ENCODE measurements at places on chromosomes 7 and 10.

GRCh38 chr7:84194484-84195271 is at the start of gene SEMA3A:
TSS of gene SEMA3A (minus strand) at chr7:84194789. CDS start at chr7:84194586, 203 bp downstream.
- peak; percentile 11 for DNase-seq

DNA sequence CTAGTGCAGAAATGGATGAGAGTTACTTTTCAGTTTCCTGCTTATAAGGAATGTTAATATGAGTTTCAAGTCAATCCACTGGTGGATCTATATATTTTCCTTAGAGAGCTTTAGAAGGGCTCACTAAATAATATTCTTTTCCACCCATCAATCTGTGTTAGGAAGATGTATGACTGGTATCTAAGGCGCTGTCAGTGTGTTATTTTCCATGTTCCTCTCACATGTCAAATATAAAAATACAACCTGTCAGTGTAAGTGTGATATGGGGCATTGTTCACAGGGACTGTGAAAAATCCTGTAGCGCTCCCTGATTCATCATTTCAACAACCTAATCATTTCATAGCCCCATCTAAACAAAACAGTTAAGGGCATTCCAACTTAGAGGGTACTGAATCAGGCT is 203.1 kb downstream of the TMEM26 start:
- no peak for DNase-seq

GRCh38 chr10:87664276-87664701 is 4.6 kb downstream of the PAPSS2 start:
- DNase-seq, result no peak

- DNase-seq, result no peak
These were observed 60.4 kb downstream of the SORCS1 start for GRCh38 chr10:107104026-107104652.

GRCh38 chr10:77834943-77835668 is 91.4 kb downstream of the DLG5 start:
- no peak for DNase-seq

DNA sequence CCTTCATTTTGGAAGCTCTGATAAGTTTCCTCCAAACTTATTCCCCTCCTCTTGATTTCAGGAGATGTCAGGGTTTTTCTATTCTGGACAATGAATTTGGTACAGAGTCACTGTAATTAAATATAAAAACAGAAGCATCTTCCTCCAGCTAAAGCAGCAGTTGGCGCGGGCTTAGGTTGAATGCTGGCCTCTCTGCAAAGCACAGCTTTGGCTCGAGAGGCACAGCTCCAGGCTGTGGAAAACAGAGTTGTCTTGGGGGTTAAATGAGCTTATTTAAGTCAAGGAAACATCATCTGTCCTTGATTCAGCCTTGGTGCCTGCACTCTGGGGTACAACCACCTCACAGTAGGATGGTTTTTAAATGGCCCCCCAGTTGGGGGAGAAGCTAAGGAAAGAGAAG is 35.0 kb upstream of the PDCD4 start:
- DNase-seq, result no peak

DNA sequence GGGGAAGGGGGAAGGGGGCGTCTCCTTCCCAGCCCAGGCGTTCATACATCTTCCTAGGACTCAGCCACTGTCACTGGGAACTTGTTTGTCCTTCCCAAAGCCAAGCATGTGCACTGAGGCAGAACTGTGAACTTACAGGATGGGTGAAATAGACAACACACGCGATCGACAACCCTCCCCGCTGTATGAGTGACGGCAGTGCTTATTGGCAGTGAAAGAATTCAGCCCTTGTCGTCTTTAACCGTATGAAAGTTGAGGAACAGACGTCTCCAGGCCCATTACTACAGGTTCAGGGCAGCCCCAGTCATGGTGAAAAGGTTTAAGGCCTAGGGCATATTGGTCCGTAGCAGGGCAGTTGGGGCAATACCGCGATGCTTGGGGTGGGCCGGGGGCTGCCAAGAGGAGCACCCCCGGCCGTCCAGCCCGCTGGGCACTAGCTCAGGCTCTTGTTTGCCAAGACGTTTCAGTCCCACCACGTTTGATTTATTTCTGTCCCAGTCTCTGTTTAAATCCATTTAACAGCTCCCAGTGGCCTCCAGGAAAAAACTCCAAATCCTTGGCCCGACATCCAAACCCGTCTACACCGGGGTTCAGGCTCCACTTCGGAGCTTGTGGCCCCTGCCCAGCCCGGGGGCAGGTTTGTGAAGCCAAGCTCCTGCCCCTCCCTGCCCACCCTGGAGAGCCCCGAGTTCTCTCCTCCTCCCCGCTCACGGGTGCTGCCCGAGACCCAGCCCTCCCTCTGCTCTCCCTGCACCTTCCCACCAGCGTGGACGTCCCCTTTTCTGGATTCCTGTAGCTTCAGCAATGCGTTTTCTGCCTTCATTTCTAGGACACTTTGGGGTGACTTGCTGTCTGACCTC is 159.8 kb downstream of the DNAJB6 start:
- no peak for DNase-seq

DNA sequence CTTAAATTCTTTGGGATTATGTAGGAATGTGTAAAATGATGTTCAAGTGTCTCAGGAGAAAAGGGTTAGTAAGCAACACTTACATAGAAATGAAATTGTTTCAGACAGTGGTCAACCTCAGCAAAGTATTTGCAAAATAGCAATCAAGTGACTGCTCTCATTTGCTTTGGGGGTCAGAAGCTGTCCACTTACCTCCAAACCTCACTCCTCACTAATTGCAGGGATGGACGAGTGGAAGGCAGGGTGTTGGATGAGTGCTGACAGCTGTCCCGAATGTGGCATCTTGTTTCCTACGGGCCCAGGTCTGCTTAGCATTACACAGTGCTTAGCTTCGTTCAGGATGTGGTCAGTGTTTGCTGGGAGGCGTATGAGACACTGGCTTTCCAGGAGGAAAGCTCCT is 437.0 kb downstream of the SUGCT start:
- DNase-seq, result no peak

- DNase-seq, result no peak
These were observed 38.6 kb upstream of the SH2B2 start for GRCh38 chr7:102248081-102248455.

DNA sequence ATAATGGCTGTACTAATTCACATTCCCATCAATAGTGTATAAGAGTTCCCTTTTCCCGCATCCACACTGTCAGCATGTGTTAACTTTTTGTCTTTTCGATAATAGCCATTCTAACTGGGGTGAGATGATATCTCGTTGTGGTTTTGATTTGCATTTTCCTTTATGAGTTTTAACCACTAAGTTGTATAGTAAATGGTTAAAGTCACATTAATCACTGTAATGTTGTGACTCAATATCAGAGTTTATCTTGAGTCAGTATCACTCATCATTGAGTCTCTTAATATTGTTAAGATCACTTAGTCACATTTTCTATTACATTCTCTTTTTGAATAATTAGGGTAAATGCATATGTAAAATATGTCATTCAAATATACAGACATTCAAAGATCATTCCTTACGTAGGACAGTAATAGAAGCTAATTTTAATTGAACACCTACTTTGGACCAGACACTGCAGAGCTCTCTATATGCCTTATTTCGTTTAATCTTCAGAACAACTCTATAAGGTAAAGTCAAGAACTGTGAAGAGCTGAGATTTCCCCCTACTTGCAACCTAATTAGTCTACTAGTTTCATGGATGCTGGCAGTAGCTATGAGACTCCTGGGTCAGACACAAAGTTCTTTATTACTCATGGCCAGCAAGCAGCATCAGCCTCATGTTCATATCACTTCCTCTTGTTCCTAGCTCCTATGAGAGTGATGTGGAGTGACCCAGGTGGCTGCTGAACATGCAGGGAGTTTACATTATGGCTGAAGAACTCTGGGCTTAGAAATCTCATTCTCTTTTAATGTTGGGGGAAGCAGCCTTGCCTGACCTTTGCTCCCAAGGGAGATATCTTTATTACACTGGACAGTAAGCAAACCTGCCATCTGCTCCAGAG is 30.5 kb downstream of the CREB5 start:
- DNase-seq, result no peak

GRCh38 chr7:45718464-45719330 is 144.5 kb downstream of the ADCY1 start:
- DNase-seq, result no peak

DNA sequence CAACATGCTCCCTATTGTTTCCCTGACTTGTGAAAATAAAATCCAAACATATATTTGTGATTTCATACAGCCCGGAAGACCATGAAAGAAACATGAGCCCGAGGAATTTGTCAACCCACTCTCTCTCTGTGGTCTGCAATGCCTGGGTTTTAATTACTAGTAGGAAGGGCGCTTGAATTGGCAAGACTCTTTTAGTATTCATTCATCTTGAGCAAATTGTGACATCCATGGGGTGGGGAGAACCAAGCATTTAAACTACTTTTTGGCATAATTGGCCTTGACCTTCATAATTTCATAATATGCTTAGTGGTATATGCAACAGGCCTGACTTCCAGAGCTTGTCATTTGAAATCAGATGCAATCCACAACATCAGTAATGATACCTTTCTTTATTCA is 142.4 kb upstream of the BMPER start:
- DNase-seq, result no peak

GRCh38 chr7:36057323-36057722 is 95.7 kb upstream of the EEPD1 start:
- DNase-seq, result no peak

GRCh38 chr7:1767524-1767923 is 97.4 kb downstream of the ELFN1 start:
- DNase-seq, result no peak

GRCh38 chr7:99617192-99617781 is 541 bp downstream of the ZSCAN25 start:
- no peak for DNase-seq

DNA sequence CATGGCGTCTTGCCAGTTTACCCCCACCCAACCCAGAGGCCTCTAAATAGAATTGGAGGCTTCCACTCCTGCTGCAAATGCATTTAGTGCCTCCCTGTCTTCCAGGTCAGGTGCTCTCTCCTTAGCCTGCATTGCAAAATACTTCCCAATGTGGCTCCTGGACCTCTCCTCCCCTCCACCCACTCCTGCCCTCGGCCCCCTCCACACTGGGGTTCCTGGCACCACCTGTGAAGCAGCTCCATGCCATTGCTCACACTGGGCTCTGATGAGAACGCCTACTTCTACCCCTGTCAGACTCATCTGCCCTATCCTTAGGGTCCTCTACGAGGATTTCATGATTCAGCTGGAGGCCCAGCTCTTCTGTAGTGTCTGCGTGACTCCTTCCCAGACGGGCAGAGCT is 37.4 kb downstream of the C10orf120 start:
- DNase-seq, result no peak

DNA sequence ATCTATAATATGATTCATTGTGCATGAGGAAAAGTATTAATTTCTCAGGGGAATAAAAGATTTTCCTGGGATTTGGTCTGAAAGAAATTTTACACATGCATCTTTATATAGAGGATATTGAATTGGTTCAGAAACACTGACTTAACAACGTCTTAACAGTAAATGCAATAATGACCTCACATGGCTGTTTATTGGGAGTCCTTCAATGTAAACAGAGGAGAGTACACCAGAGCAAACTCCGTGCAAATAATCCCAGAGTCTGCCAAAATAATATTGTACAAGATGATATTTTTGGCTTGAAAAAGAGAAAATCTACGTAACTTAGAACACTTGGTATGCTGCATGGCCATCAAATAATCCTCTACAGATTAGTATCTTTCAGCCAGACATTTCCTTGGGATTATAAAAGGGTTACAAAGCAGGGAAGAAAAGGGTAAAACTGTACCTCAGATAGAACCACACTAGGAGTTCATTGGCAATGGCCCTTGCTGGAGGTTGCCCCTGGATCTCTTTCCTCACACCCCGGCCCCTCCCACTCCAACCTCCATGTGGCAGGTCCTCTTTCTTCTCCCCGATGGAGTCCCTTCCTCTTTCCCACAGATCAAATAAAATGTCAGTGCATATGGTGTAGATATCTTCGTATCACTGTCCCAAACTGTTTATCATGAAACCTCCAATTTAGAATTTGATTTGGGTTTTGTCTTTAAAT is 196.4 kb downstream of the EVX1 start:
- DNase-seq, result no peak

DNA sequence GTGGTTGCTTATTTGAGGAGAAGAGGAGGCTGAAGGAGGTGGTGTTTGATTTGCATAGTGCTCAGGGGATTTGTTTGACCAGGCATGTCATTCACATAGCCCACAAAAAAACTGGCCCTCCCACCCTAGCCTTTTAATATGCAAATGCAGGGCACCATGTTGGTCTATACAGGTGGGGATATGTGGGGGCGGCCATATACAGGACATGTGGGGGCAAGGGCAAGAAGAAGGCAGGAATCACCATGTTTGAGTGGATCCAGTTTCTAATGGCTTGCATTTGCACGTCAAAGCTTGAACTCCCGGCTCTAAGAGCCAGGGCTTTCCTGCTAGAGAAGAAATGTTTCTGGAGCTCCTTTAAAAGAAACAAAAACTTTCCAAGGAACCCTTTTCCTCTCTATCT is 541.0 kb downstream of the ZWINT start:
- no peak for DNase-seq

Data from CD4-positive, alpha-beta T cell treated with Interleukin-1 beta for 1 hour (primary cell).